PC-3 (cell line): ENCODE measurements at places on chromosomes 1 and 21.

DNA sequence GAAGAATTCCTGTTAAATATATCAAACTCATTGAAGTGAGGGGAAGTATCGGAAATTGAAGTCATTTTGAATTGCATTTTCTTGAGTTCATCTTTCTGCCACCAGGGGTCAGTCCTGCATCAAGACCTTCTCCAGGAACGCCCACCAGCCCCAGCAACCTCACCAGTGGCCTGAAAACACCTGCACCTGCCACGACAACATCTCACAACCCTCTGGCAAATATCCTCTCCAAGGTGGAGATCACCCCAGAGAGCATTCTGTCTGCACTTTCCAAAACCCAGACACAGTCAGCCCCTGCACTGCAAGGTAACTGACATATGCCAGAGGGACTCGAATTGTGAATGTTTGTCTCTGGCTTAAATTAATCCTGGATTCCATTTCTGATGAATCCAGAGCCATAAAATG, 22.8 kb upstream of the TARS2 start:
- DNase-seq = peak; percentile 79

- no peak for DNase-seq
These were observed 1.9 kb downstream of the FAM110D start for GRCh38 chr1:26160527-26161414.

- DNase-seq = no peak
These were observed 804.8 kb downstream of the USP25 start for GRCh38 chr21:16534408-16535101.

DNA sequence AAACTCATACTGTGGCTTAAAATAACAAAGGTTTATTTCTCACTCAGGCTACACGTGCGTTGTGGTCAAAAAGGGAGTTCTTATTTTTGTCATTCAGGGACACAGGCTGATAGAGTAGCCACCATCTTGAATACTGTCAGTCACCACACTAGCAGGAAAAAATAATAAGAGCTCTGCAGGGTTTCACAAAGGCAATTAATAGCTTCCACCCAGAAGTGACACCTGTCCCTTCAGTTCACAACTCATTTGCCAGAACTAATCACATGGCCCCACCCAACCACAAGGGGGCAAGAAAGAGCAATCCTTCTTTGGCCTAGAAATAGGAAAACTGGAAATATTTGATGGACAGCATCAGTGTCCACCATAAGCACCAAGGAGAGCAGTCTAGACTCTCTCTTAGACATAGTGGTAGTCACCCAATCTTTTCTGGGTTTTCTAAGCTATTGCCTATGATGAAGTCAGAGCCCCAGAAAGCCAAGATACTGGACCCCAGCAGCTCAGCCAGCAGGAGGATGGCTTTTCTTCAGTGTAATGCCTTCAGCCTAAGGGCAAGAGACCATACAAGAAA, 8.2 kb downstream of the HAPLN2 start:
- DNase-seq = peak; percentile 88

DNA sequence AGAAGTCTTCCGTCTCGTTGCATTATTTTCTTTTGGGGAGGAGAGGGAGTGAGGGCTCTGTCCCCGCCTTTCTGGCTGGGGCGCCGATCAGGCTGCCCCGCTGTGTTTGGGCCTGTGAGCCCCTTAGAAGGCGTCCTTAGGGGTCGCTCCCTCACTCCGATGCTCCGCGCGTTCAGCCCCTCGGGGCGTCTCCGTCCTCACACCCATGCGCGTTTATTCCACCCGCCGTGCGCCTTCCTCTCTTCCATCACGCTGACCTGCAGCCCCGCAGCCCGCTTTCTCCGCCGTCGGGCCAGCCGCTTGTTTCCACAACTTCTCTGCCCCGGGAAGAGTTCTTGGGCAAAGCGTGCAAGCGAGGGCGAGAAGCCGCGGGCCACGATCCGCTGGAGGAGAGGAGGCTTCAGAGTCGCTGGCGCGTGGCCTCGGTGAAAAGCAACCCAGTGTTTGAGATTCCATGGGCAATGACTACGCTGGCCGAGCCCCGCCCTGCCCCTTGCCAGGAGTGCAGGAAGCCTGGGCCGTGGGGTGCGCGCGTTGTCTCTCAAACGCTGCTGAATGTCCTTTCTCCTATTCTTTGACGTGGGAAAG, 27.7 kb downstream of the TRIM11 start:
- DNase-seq = no peak

DNA sequence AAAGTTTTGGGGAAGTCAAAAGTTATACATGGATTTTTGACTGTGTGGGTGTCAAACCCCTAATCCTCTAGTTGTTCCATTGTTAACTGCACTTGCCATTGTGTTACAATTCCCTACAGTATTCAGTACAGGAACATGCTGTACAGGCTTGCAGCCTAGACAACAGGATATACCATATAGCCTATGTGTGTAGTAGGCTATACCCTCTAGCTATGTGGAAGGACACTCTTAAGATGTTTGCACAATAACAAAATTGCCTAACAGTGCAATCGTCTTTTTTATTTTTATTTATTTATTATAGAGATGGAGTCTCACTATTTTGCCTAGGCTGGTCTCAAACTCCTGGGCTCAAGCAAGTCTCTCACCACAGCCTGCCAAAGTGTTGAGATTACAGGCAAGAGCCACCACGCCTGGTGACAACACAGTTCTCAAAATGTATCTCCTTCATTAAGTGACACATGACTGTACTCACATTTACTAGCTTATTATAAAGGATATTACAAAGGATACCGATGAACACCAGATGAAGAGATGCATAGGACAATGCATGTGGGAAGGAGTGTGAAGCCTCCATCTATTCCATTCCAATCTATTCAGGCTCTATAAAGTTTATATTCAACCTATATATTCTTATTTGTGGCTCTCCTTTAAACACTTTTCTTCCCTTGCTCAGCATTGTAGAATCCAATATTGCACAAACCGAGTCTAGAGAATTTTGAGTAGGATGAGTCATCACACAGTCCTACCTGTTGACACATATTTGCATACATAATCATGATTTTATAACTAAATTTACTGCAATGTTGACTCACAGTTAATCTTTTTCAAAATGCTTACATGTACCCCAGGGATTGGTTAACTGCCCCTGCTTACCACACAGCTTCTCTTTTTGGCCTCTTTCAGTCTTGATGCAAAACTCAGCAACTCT, 28.4 kb upstream of the CEP350 start:
- peak; percentile 70 for DNase-seq

- DNase-seq = no peak
These were observed 7.0 kb downstream of the TINAGL1 start for GRCh38 chr1:31583082-31583994.

DNA sequence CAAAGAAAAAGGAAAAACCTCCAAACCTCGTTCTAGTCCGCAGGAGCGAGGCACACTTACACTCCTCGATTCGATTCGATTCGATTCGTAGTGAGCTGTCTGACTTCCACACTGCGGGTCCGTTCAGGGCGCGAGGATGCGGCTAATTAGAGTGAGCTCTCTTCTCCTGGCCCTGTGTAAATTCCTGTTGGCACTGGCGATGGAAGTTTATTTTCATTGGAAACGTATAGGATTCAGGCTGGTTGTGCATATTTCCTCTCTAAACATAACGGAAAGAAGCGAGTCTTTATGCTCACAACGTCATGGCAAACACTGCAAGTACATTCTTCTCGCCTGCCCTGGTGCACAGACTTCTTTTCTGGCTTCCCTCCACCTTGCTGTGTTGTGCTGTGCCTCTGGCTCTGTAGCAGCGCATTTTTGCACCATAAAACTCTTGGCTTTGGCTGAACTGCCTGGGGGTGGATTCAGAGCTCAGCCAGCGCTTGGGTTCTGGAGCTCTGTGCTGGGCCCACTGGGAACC, 2.7 kb downstream of the HUNK start:
- no peak for DNase-seq

DNA sequence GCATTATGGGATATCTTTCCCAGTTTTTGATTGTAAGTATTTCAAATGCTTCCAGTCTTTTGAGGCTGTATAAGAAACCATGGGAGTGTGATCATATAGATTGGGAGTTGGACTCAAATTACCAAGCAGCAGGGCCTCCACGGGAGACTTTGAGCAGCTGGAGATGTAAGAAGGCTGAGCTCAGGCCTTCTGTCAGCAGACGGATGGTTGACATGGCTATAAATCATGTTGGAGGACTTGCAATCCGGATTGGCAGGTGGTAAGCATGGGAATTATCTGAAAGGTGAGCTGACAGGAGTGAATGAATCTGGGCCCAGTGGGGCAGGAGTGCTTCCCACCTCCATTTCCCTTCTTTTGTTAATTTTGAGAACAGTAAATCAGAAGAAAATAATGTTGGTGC, 83.2 kb upstream of the PPM1J start:
- no peak for DNase-seq

- no peak for DNase-seq
These were observed 33.4 kb downstream of the PSMG1 start for GRCh38 chr21:39149882-39150281.

DNA sequence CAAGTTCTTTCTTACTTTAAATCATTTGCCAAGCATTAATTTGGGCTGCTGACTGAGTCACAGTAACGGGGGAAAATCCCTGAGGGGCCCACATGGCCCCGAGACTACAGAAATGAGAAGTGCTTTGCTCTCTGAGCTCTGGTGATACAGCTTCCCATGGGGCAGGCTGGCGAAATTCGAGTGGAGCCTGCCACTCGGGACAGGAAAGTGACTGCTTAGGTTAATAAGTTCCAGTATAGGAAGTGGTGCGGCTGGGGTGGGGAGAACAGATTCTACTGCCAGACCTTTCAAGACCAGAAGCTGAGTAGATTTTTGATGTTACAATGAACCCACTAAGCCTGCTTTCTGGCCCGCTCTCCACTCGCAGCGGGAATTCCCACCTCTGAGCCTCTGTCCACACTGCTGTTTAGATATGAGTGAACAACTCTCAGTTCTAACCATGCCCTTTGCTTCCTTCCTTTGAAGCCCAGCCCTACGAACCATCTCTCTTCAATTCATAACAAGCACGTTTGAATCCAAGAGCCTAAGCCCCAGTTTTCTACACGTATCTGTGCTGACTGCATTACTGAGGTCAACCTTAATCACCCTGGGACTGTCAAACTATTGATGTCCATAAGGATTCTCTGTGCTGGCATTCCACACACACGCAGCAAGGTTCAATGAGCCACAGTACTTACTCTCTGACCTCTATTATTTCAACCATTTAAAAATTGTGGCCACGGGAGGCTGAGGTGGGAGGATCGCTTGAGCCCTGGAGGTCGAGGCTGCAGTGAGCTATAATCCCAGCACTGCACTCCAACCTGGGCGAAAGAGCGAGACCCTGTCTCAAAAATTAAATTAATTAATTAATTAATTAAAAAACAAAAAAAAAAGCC, 9.6 kb downstream of the ZBTB17 start:
- no peak for DNase-seq

- DNase-seq = no peak
These were observed 123.6 kb downstream of the DSCAM start for GRCh38 chr21:40723317-40723716.

- peak; percentile 6 for DNase-seq
These were observed 38.7 kb upstream of the NEK7 start for GRCh38 chr1:198118134-198118533.

DNA sequence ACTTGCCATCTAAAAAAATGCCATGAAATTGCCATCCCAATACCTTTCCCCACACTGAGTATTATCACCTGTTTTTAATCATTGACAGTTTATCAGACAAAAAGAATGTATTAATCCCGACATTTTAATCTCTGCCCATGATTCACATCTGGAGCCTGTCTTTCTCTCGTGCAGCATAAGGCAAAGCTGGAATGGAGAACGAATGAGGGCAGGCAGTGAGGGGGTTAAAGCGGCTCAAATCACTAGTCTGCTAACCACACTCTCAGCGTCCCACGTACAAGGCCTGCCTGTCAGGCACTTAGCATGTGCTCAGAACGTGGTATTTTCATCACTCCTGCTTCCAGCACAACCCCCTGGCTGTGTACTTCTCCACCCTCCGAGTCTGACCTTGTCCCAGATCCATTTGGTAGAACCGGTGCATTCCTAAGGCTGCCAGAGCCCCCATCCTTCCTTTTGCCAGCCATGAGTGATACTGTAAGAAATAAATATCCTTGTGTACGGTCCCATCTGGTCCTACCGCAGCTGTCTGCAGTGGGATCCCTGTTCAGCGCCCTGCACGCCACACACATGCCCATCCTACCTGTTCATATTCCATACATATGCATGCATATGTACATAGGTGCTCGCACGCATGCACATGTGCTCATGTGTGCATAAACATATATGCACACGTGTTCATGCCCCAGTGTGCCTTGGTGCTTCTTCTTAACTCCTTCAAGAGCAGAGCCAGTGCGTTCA, 34.6 kb upstream of the FHAD1 start:
- no peak for DNase-seq

GRCh38 chr1:117828201-117828600, 101.2 kb downstream of the GDAP2 start:
- DNase-seq = no peak

DNA sequence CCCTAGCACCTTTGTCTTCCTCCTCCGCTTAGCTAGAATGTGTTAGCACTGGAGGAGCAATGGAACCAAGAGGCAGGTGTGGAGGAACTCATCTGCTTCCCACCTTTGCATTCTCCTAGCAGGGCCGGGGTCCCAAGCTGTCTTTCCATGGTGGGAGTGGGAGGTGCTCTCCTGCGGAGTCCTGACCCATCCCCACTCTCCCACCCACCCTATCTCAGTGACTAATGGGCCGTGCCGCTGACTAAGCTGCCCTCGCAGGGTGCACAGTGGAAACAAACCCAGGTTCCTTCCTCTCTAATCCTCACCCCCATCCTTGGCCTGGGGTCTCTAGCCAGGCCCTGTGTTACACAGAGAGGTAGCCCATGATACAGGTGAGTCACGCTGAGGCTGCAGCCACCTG, 177.5 kb downstream of the HIVEP3 start:
- peak; percentile 27 for DNase-seq

DNA sequence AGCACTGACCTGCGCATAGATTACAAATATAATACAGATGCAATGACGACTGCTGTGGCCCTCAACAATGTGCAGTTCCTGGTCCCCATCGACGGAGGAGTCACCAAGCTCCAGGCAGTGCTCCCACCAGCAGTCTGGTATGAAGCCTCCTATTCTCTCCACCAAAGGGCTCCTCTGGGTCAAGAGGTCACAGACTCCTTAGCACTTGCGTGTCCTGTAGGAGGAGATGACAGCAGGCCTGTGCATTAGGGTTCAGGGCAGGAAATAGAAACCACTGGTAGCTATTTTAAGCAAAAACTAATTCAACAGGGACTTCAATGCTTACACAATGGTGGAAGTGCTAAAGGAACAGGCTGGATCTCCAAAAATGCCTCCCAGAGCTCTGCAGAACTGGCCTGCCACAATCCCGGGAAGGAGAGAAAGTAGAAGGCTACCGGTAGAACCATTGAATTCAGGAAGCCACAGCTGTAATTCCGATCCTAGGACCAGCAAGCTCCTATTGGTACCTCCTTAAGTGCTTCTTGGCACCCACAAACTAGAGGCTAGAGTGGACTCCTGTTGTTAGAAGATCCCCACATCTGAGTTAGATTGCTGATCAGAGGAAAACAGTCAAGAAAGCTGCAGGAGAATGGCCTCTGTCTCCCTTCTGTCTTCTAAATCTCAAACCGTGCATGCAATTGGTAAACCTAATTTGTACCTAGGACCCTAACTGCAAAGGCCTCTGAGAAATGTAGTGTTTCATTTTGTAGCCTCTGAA, 12.7 kb upstream of the DYNLT5 start:
- no peak for DNase-seq
